Astrocyte (in vitro differentiated cells and primary cell): ENCODE measurements at places on chromosomes 1 and 21. TPM values are rescaled to one million over a fixed set of nuclear protein-coding genes. Genes with fewer than 3 reads are reported as not detected.
A peak's percentile ranks its signal among the peaks of the same experiment; 100 is the strongest.

Gene RIPK4
- total RNA-seq: 1.1 and 1.8 TPM in 2 replicates

Gene CFAP107
- total RNA-seq: not detected in 2 replicates

Gene FH
- total RNA-seq: 47.3 and 49.4 TPM in 2 replicates

Gene FAM131C
- total RNA-seq: 0.11 and 0.38 TPM in 2 replicates

Gene AADACL3
- total RNA-seq: 0.05 TPM in 1 of 2 replicates, not detected in the other

Gene PBXIP1
- total RNA-seq: 89.2 and 96.4 TPM in 2 replicates

Gene ST6GALNAC3
- total RNA-seq: 1.8 and 3.2 TPM in 2 replicates

Gene NR1I3
- total RNA-seq: not detected in 2 replicates

Gene ACP6
- total RNA-seq: 17.5 and 19.6 TPM in 2 replicates

Gene EVA1B
- total RNA-seq: 57.3 and 63.0 TPM in 2 replicates

Gene CRNN
- not detected in 2 replicates for total RNA-seq

GRCh38 chr1:10751160-10751559 is 45.3 kb downstream of the CASZ1 start:
- H3K36me3 ChIP-seq: no peaks in the 10 kb centered on the region
- H3K27ac ChIP-seq: no peak overlapping the region
- no peak overlapping the region for H3K4me3 ChIP-seq

DNA sequence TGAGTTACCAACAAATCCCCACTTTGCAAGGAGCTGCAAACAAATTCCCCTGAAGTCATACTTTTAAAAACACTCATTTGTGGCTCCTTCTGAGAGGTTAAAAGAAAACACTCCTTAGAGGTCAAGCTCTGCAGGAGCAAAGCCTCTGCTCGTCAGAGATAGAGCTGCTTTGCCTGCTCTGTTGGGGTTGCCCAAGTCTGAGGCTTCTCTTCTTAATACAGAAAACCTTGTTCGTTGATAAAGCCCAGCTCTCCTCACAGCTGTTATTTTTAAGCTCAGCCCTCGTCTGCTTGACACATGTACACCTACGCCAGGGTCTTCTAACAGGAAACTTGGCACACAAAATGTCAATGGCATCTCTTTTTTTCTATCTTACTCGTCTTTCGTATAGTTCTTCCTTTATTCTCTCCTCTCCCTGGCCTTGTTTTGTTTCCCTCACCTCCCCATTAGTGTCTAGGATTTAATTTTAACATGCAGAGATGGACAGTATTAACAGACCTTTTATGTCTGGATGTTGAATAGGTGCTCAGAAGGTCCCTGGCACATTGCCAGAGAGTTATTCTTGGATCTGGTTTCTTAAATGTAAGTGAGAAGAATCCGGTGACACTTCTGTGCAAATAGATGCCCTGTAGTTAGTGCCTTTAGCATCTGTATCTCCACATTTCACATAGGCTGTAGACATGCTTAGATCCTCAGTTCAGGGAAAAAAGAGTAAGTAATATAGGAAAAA is 86.0 kb downstream of the LRRC53 start:
- peak overlapping the region; percentile 16 for H3K27ac ChIP-seq
- no peak overlapping the region for H3K4me3 ChIP-seq
- peak; percentile 5 for DNase-seq
- no peaks in the 10 kb centered on the region for H3K27me3 ChIP-seq

GRCh38 chr1:198778049-198778448 is 139.2 kb downstream of the PTPRC start:
- H3K27ac ChIP-seq: no peak overlapping the region

GRCh38 chr1:27772036-27772931 is 735 bp upstream of the STX12 start:
- peak; percentile 33 for DNase-seq
- H3K27ac ChIP-seq: peak overlapping the region; percentile 72
- H3K4me3 ChIP-seq: peak overlapping the region; percentile 89
- H3K4me1 ChIP-seq: peaks cover 9% of the 10 kb centered on the region
- H3K27me3 ChIP-seq: no peaks in the 10 kb centered on the region

GRCh38 chr1:177591155-177591554 is 378.7 kb downstream of the SEC16B start:
- no peak overlapping the region for H3K27ac ChIP-seq
- no peaks in the 10 kb centered on the region for H3K36me3 ChIP-seq
- no peak for DNase-seq

DNA sequence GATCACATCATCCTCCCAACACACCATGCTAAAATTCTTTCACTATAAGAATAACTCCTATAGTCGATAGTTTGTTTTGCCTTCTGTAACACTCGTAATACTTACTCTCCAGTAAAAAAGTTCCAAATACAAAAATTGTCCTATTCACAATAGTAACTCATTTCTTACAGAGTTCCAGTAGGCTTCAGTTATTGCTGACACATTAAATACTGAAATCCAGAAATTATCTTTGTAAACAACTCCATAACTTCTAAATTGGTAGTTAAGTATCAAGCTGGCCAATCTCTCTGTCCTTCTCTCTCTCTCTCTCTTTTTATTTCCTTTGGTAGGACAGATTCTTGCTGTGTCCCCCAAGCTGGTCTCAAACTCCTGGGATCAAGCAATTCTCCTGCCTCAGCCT is 49.6 kb upstream of the FOXD3 start:
- no peaks in the 10 kb centered on the region for H3K4me1 ChIP-seq
- DNase-seq: no peak
- H3K4me3 ChIP-seq: no peak overlapping the region
- H3K36me3 ChIP-seq: no peaks in the 10 kb centered on the region
- peaks cover 13% of the 10 kb centered on the region for H3K27me3 ChIP-seq

- no peak overlapping the region for H3K4me3 ChIP-seq
- H3K27ac ChIP-seq: no peak overlapping the region
- no peak for DNase-seq
- peaks cover 93% of the 10 kb centered on the region for H3K36me3 ChIP-seq
- no peaks in the 10 kb centered on the region for H3K4me1 ChIP-seq
Measured at GRCh38 chr1:77958391-77958790, 20.5 kb downstream of the FUBP1 start.

GRCh38 chr1:94633051-94633450 is 91.5 kb upstream of the F3 start:
- no peak overlapping the region for H3K4me3 ChIP-seq
- no peak overlapping the region for H3K27ac ChIP-seq
- DNase-seq: peak; percentile 22
- H3K36me3 ChIP-seq: no peaks in the 10 kb centered on the region
- no peaks in the 10 kb centered on the region for H3K27me3 ChIP-seq

DNA sequence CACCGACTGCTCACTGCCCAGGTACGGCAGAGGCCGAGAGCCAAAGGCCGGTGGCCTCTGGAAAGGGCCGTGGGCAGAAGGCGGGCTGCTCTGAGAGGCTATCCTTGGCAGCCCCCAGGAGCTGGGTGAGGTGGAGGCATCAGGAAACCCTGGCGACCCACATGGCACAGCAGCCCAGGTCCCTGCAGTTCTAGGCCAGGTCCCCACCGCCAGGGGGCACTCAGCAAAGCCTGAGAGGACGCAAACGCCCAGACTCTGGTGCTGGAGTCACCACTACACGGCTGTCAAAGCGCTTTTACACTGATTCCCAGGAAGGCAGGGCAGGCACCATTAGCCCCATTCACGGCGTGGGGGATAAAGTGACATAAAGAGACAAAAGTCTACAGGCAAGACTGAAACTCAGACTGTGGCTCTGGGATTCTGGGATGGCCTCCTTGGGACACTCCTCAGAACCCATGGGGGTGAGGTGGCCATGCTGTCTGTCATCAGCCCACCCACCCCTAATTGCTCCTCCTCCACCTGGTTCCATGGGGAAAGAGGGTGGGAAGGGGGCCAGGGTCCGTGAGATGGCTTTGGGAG is 4.9 kb downstream of the PLEKHG5 start:
- no peaks in the 10 kb centered on the region for H3K36me3 ChIP-seq
- DNase-seq: peak; percentile 47
- no peaks in the 10 kb centered on the region for H3K27me3 ChIP-seq
- peak overlapping the region; percentile 42 for H3K4me3 ChIP-seq
- H3K27ac ChIP-seq: no peak overlapping the region

DNA sequence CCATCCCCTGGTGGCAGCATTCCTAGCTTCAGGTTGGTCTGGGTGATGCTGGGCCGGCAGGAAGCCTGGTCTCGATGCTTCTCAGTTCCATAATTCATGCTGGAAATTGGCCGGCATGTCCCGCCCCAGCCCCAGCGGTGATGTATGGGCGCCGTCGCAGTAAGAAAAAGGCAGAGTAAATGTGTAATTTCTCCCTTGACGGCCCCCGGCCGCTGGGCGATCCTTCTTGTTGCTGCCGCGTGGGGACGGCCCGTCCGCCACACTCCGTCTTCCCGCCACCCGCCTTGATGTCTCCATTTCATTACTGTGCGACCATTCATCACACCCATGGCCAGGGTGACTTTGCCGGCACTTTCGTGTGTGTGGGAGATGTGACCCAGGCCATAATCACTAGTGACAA is 8.5 kb downstream of the DMAP1 start:
- DNase-seq: no peak
- H3K4me3 ChIP-seq: no peak overlapping the region
- peaks cover 6% of the 10 kb centered on the region for H3K4me1 ChIP-seq

GRCh38 chr1:206737729-206738201 is 32.8 kb upstream of the IL19 start:
- H3K36me3 ChIP-seq: peaks cover 5% of the 10 kb centered on the region
- peaks cover 12% of the 10 kb centered on the region for H3K4me1 ChIP-seq
- no peak overlapping the region for H3K27ac ChIP-seq
- H3K27me3 ChIP-seq: no peaks in the 10 kb centered on the region
- no peak overlapping the region for H3K4me3 ChIP-seq

GRCh38 chr1:82371844-82372498 is 571.2 kb downstream of the ADGRL2 start:
- no peak overlapping the region for H3K27ac ChIP-seq
- H3K27me3 ChIP-seq: no peaks in the 10 kb centered on the region
- DNase-seq: peak; percentile 65
- no peaks in the 10 kb centered on the region for H3K4me1 ChIP-seq
- H3K4me3 ChIP-seq: no peak overlapping the region

GRCh38 chr1:220887202-220887519 is 7.9 kb downstream of the HLX start:
- no peak overlapping the region for H3K27ac ChIP-seq
- DNase-seq: no peak
- no peaks in the 10 kb centered on the region for H3K36me3 ChIP-seq
- H3K4me3 ChIP-seq: no peak overlapping the region
- peaks cover 79% of the 10 kb centered on the region for H3K27me3 ChIP-seq
- peaks cover 3% of the 10 kb centered on the region for H3K4me1 ChIP-seq

DNA sequence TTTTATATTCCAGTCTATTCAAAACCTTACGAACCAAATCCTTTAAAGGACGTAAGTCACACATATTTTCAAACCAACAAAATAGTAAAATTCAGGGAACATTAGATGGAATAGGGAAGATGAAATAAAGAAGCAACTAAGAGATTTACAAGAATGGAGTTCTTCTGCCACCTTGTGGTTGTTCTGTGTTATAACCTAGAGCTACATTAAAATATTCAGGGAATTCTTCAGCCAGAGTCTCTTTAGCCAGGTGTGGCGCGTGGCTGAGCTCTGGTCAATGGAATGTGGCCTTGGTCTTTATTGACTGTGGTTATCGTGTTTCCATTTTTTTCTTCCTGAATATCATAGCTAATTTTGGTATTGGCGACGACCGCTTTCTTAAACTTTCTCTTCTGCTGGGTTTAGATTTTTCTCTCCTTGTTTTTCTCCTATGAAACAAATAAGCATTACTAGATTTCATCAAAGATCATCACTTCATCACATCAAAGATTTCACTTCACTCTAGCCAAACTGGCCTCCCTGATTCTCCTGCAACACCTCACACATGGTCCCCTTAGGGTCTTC is 221.3 kb downstream of the MRPL39 start:
- no peaks in the 10 kb centered on the region for H3K27me3 ChIP-seq

DNA sequence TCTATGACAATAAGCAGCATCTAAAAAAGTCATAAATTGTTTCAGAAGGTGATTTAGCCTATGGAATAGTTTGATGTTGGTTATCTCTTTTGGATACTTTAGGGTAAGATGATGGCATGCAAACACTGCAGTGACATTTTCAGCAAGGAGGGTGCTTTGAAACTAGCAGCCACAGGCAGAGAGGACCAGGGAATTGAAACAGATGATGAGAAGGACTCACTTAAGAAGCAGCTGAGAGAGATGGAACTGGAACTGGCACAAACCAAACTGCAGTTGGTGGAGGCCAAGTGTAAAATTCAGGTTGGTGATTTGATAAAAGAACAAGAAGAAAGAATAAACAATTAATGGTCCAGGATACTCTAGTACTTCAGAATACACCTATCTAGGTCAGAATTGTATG is 11.2 kb upstream of the CACYBP start:
- no peak for DNase-seq
- H3K4me3 ChIP-seq: no peak overlapping the region

- peak; percentile 23 for DNase-seq
- no peaks in the 10 kb centered on the region for H3K4me1 ChIP-seq
- no peak overlapping the region for H3K4me3 ChIP-seq
- peaks cover 4% of the 10 kb centered on the region for H3K27me3 ChIP-seq
Measured at GRCh38 chr1:228944935-228945371, 209.7 kb downstream of the RHOU start.

- peaks cover 45% of the 10 kb centered on the region for H3K27me3 ChIP-seq
- DNase-seq: no peak
- no peaks in the 10 kb centered on the region for H3K36me3 ChIP-seq
Measured at GRCh38 chr1:203451836-203452784, 23.5 kb upstream of the PRELP start.

DNA sequence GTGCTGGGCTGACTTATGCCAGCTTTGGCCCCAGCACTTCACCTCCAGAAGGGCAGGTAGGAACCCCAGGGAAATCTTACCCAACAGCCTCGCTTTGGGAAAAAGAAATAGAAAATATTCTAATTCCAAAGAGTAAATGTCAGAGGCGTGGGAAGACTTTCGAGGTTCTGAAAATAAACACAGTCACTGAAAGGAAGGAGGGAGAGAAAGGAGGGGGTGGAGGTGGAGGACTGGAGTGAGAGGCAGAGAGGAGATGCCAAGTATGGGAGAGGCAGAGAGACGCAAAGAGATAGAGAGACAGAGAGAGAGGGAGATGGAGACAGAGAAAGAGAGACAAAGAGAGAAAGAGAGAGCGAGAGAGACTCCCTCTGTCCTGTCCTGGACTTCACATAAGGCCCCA is 395.0 kb downstream of the PTPRU start:
- no peaks in the 10 kb centered on the region for H3K36me3 ChIP-seq
- no peak overlapping the region for H3K4me3 ChIP-seq
- peak; percentile 52 for DNase-seq
- peaks cover 6% of the 10 kb centered on the region for H3K4me1 ChIP-seq
